ENCODE measurements at places on chromosomes 16 and 17. TPM values are rescaled to one million over a fixed set of nuclear protein-coding genes. Genes with fewer than 3 reads are reported as not detected.
A peak's percentile ranks its signal among the peaks of the same experiment; 100 is the strongest.

Gene PRR35
- total RNA-seq = under 0.01 TPM

Gene PRRT2
- 0.85 TPM for total RNA-seq

Gene ETV4
- total RNA-seq = 0.38 TPM

Gene WNK4
- 0.05 TPM for total RNA-seq

Gene CHCT1
- total RNA-seq = 0.09 TPM

Gene CDK3
- 3.2 TPM for total RNA-seq

Gene SOST
- 0.14 TPM for total RNA-seq

Gene BICDL2
- 0.38 TPM for total RNA-seq

DNA sequence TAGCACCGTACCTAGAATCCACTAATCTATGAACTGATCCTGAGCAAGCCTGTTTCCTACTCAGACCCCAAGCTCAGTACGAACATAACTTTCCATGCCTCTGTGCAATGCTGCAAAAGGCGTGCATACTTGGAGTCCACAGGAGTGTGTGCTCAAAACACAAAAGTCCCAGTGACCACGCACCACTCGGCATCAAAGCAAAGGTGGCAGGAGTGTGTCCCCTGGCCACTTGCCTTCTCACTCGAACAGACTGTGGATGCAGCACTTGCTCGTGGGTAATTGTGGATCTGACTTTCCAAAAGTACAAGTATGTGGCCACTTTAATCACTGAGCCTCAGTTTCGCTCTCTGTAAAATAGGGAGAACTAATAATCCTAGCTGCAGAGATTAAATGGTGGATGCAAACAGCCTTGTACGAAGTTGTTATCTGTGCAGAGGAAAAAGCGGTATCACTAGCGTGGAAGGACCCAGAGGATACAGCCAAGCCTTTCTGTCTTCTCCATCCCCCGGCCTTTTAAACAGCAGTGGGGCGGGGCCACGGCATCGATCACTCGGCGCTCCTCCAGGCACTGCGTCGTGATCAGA, 311 bp upstream of the KDM8 start:
- H3K27me3 ChIP-seq = no peaks in the 10 kb centered on the region
- H3K4me1 ChIP-seq = peaks cover 14% of the 10 kb centered on the region
- DNase-seq = no peak
- peak overlapping the region; percentile 97 for H3K4me3 ChIP-seq
- H3K27ac ChIP-seq = peak overlapping the region; percentile 99
- H3K36me3 ChIP-seq = no peaks in the 10 kb centered on the region

GRCh38 chr16:55876854-55877253, 1.7 kb upstream of the CES5A start:
- no peak for DNase-seq
- H3K4me1 ChIP-seq = no peaks in the 10 kb centered on the region
- no peaks in the 10 kb centered on the region for H3K27me3 ChIP-seq
- H3K4me3 ChIP-seq = no peak overlapping the region
- H3K36me3 ChIP-seq = no peaks in the 10 kb centered on the region

DNA sequence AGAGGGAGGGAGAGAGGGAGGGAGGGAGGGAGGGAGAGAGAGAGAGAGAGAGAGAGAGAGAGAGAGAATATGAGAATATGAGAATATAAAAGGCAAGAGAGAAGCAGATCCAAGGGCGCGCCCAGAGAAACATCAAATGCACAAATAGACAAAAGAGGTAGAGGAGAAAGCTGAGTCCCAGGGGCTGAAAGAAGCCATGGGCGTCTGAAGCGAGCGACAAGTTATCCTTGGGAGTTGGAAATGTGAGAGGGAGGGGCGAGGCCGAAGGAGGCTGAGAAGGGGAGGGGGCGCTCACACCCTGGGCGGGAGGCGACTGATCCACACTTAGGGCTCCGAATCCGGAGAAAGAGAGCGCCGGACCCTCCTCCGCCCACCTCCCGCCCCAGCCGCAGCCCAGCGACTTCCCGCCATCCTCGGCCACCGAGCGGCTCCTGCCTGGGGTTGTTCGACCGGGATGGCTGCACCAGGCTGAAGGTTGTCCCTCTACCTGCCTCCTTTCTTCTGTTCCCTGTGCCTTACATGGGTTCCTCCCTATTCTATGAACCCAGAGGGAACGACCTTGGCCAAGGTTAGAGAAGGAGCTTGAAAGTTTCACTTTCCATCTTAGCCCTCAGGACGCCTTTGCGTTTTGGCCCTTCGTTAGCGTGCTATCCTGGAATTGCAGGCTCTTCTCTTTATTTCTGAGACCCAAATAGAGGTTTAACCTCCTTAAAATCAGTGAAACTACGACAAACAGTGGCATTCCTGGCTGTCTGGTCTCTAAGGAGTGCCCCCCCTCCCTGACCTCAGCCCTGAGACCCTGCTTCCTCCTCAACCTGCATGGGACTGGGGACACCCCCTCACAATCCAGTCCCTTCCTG, 21.2 kb upstream of the HOXB9 start:
- H3K27ac ChIP-seq = no peak overlapping the region
- peaks cover 81% of the 10 kb centered on the region for H3K27me3 ChIP-seq
- peaks cover 7% of the 10 kb centered on the region for H3K4me1 ChIP-seq
- H3K4me3 ChIP-seq = peak overlapping the region; percentile 6
- DNase-seq = no peak

DNA sequence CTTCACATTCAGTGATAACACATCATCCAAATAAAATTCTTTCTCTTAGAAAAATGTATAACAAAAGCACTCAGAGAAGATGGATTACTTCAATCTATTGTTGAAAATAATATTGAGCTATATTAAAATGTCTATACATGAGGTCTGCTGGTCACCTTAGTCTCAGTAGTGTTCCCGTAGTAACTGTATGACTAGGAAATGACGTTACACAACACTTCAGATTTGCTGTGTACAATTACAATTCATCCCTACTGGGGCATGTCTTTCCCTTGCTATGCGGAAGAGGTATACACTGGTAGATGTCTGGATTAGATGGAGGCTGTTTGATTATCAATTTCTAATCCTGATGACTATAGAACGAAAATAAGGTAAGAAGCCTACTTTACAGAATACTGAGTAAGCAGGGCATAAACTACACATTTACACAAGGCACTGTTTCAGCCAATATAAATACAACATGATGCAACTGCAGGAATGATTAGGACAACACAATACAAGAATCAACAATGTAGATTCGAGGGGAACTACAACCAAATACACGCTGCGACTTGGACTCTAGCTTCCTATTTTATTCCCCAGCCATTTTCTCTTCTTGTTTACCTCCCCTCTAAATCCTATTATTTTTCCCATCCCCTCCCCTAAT, 982.5 kb upstream of the CDH8 start:
- H3K27ac ChIP-seq = no peak overlapping the region
- H3K4me3 ChIP-seq = no peak overlapping the region
- DNase-seq = no peak
- H3K4me1 ChIP-seq = no peaks in the 10 kb centered on the region

GRCh38 chr17:4140125-4140524, 2.7 kb downstream of the ZZEF1 start:
- no peak for DNase-seq
- no peak overlapping the region for H3K4me3 ChIP-seq
- H3K36me3 ChIP-seq = peaks cover 12% of the 10 kb centered on the region

GRCh38 chr17:76523084-76524037, 14.1 kb downstream of the CYGB start:
- peak overlapping the region; percentile 78 for H3K27ac ChIP-seq
- H3K27me3 ChIP-seq = peaks cover 2% of the 10 kb centered on the region
- DNase-seq = peak; percentile 76
- H3K4me1 ChIP-seq = peaks cover 12% of the 10 kb centered on the region
- no peak overlapping the region for H3K4me3 ChIP-seq

- no peak overlapping the region for H3K4me3 ChIP-seq
- peaks cover 11% of the 10 kb centered on the region for H3K36me3 ChIP-seq
- DNase-seq = no peak
- peaks cover 4% of the 10 kb centered on the region for H3K4me1 ChIP-seq
- H3K27me3 ChIP-seq = no peaks in the 10 kb centered on the region
Observed at GRCh38 chr17:40056379-40057015, 2.3 kb upstream of the MED24 start.

- peak; percentile 85 for DNase-seq
- no peak overlapping the region for H3K4me3 ChIP-seq
- no peaks in the 10 kb centered on the region for H3K27me3 ChIP-seq
- H3K4me1 ChIP-seq = no peaks in the 10 kb centered on the region
Observed at GRCh38 chr17:67689534-67690177, 28.1 kb upstream of the NOL11 start.

- no peak for DNase-seq
- no peaks in the 10 kb centered on the region for H3K36me3 ChIP-seq
- H3K4me3 ChIP-seq = no peak overlapping the region
- no peak overlapping the region for H3K27ac ChIP-seq
Observed at GRCh38 chr17:69492410-69493071, 78.0 kb downstream of the MAP2K6 start.

DNA sequence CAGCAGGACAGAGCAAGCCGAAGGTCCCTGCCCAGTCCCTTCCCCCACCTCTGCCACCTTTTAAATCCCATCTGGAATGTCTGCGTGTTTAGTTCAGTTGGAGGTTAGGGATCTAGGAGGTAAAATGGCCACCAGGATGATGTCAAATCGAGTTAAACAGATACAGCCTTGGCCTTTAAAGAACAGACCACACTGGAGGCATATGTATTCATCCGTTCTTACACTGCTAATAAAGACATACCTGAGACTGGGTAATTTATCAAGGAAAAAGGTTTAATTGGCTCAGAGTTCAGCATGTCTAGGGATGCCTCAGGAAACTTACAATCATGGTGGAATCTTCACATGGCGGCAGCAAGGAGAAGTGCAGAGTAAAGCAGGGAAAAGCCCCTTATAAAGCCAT, 167.8 kb upstream of the CACNG5 start:
- no peak for DNase-seq
- H3K36me3 ChIP-seq = no peaks in the 10 kb centered on the region
- peaks cover 10% of the 10 kb centered on the region for H3K4me1 ChIP-seq
- H3K4me3 ChIP-seq = no peak overlapping the region

DNA sequence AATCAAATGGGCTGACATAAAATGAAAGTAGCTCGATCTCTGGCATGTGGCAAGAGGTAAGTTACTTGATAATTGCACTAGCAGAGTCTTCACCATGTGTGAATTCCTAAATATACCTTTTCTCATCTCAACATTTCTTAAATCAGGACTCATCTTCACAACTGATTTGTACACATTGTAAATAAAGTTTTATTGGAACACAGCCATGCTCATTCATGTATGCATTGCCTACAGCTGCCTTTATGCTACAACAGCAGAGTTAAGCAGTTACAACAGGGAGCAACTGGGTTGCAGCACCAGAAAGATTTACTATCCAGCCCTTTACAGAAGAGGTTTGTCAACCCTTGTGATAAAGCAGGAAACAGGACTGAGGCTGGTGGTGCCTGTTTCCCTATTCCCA, 48.1 kb downstream of the ARHGAP17 start:
- no peak for DNase-seq
- H3K27me3 ChIP-seq = no peaks in the 10 kb centered on the region
- peaks cover 30% of the 10 kb centered on the region for H3K36me3 ChIP-seq
- H3K4me3 ChIP-seq = no peak overlapping the region

GRCh38 chr17:49848019-49848473, at the start of gene TAC4:
TAC4 (minus strand) TSS chr17:49848069; CDS start chr17:49848017, 52 bp downstream.
- peaks cover 21% of the 10 kb centered on the region for H3K27me3 ChIP-seq
- H3K27ac ChIP-seq = no peak within 1 kb of the TSS
- DNase-seq = no peak
- H3K36me3 ChIP-seq = peaks cover 2% of the 10 kb centered on the region

- H3K27ac ChIP-seq = no peak overlapping the region
- H3K4me3 ChIP-seq = no peak overlapping the region
- DNase-seq = no peak
Observed at GRCh38 chr17:60169921-60170817, 20.4 kb downstream of the CA4 start.
